ENCODE measurements at places on chromosomes 2 and 18.

- DNase-seq = no peak
These were observed 309.8 kb downstream of the ERBB4 start for GRCh38 chr2:212228743-212229171.

GRCh38 chr2:71783815-71784214, 330.5 kb downstream of the DYSF start:
- DNase-seq = no peak

DNA sequence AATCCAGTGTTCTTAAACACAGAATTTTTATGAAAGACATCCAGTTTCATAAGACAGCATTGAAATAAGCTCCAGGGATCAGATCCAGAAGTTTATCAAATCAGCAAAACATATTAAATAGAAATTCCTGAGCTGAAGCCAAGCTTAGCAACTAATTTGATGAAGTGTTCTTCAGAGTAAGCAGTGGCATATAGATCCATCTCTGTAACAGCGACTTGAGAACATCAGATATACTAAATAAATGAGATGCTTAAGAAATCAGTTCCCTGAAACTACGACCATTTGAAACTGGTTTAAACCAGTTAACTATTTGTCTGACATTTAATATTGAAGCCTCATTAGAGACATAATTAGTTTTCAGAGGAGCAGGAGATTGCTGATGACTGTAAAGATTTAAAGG, 34.1 kb downstream of the PPP1R1C start:
- DNase-seq = no peak

DNA sequence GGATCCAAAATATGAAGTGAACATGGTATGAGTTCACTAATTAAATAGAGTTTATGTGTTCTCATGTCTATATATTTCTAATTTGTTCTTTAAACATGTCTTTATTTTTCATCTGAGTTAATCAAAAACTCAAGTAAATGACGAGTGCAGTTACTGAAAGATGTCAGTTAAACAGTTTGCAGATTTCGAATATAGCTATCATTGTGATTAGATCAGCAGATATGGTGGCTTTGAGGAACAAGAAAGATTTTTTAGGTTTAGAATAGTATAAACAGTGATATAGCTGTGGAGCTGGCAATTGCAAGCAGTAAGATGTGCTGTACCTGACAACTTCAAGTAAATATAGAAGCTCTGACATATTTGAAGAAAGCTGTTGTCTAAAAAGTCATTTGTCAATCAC, 49.7 kb downstream of the TANK start:
- no peak for DNase-seq

- DNase-seq = no peak
These were observed 36.2 kb upstream of the C2orf74 start for GRCh38 chr2:61125798-61126197.

Measured in GM20000 (cell line).